ENCODE measurements at places on chromosomes 11 and 22.

- DNase-seq: no peak
These were observed 33.7 kb downstream of the APLP2 start for GRCh38 chr11:130103296-130103814.

GRCh38 chr11:8110396-8110795, 29.4 kb downstream of the TUB start:
- no peak for DNase-seq

- peak; percentile 72 for DNase-seq
These were observed 62.6 kb upstream of the PTPRJ start for GRCh38 chr11:47917599-47918369.

DNA sequence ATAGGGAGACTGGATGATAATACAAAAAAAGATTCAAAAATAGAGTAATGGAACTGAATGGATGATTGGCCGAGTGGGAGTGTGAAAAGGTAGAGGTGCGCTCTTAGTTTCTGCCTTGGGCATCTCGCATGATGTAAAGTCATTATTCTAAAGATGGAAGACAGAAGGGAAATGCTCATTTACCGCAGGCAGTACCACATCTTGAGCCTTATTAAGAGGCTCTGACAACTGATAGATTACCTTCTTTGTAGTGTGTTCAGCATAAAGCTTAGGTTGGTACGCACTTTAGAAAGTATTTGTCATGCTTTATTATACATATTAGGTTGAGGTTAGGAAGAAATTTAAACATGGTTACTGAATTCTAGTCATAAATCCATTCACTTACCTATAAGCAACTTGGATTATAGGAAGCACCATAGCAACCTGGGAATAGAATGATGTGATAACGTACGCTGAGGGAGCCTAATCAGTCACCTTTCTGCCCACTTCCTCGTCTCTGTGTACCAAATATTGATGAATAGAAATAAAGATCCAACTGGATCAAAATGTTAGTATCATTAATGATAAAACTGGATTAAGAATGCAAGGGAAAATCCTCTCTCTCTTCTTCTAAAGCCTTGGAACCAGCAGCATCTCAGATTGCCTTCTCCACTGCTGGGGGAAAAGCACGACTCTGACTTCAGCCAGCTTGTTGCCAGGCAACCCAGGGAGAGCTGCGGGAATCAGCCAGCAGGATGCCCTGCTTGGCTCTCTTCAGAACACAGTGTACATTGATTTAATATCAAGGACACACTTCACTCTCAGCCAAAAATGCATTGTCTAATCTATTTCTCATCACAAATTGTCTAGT, 29.0 kb upstream of the VWA5A start:
- DNase-seq: no peak

DNA sequence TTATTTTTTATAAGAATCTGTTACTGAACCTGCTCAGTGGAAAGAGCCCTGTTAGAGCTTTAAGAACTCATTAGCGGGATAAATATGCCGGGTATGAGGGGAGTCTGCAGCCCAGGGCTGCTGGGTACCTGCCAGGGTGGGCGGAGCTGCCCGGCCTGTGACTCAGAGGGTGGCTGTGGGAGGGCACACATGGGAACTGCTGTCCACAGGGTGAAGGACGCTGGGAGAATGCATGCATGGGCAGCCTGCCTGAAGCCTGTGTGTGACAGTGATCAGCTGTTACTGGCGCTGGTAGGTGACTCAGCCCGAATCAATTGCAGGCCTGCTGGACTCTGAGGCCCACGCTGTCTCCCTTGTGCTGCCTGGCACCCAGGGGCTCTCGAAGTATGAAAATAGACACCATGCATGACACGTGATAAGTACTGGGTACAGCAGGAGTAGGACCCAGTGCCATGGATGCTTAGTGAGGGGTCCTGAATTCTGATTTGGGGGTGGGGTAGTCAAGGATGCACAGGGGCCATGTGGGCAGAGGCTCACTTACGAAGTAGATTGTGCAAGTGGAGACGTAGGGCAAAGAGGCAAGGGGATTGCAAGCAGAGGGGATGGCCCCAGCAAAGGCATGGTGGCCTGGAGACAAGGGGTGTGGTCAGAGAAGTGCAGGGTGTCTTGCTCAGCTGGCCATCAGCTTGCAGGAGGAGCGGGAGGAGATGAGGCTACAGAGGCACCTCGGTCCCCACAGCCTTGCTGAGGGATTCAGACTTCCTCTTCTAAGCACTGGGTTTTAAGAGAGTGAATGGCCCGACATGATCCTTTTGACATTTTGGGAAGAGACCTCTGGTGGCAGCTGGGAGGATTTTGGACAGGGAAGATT, 36.5 kb downstream of the GRIK4 start:
- peak; percentile 81 for DNase-seq

DNA sequence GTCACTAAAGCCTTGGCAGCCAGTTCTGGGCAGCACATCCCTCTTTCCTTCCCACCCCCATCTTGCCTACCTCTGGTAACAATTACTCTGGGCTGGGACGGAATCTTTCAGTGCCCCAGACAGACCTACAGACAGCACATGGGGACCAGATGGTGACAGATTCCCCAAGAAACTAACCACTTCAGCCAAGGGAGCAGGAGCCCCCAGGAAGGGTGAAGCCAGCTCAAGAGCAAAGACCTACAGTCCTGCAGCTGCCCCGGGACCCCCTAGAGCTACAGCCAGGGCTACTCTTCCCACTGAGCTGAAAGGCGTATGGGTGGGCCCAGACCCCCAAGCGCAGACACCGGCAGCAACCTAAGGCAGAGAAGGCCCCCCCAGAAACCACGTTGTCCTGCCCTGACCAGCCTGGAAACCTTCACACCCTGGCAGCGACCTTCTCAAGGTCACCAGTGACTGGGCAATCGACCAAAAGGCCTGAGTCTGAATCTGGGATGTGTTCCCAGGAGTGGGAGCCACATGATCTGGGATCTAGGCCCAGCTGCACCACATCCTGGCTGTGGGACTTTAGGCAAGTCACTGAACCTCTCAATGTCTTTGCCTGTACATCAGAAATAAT, 65.8 kb downstream of the LRRC32 start:
- peak; percentile 65 for DNase-seq

- no peak for DNase-seq
These were observed 87.4 kb upstream of the CHORDC1 start for GRCh38 chr11:90310210-90310609.

DNA sequence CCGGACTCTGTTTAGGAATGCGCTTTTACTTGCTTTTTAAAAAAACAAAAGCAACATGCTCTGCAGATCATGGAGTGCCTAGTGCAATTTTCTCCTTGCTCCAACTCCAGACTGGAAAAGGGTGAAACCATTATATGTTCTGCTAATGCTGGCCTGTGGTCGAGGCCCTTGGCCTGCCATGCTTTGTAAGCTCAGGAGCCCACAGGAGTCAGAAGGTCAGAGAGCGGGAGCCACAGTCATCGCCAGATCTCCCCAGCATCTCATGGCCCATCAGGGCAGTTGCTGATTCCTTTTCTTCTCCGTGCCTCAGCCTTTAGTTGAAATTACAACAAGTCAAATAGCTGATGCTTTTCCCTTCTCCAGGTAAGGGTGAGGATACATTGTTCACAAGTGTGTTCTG, 80.3 kb downstream of the DDIAS start:
- no peak for DNase-seq

GRCh38 chr11:75653532-75653931, 15.3 kb downstream of the MAP6 start:
- DNase-seq: no peak

DNA sequence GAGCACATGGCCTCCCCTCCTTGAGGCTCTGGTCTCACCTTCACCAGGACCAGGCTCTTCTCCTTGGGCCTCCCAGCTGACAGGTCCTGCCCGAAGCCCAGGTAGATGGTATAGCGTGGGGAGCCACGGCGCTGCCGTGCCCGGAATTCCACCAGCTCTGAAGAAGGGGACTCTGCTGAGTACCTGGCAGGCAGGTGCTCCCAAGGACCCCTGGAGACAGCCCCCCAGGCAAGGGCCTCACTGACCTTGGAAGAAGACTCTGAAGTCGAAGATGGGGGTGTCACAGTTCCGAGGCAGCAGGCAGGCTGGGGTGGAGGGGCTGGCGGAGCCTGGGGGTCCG, 2.8 kb downstream of the IRF7 start:
- no peak for DNase-seq

- peak; percentile 64 for DNase-seq
These were observed 19.8 kb upstream of the GNB1L start for GRCh38 chr22:19874307-19875060.

GRCh38 chr22:23925020-23925606, 30.9 kb downstream of the MIF start:
- DNase-seq: no peak

DNA sequence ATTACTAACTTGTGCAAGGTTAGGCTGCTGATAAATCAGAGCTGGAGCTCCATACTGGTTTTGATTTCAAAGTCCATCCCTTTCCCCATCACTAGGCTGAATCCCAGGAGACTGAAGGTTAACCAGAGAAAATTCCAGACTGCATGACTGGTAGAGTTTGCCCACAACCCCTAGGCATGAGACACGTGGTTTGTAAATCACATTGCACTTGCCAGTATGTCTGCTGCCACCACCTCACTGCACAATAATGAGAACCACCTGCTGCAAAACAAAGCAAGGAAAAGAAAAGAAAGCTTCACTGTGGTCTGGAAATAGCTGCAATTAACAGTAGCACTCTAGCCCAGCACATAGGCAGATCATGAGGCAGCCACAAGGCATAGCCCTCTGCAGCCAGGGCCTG, 67.6 kb upstream of the NTM start:
- no peak for DNase-seq

DNA sequence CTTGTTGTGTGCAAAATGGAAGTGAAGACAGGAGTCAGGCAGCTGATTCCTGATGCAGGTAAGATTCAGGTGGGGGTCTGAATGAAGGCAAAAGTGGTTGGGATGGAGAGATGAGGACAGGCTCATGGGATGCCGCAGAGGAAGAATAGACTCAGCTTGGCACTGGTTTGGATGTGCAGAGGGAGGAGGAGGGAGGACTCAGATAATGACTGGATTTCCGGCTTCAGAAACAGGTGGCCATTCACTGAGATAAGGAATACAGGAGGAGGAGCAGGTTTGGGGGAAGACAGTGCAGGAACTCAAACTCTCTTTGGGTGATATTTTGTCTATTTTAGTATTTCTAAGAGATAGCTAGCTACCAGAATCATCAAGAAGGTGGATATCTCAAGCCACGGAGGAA, 19.2 kb downstream of the RASSF10 start:
- no peak for DNase-seq

- peak; percentile 65 for DNase-seq
These were observed 104.6 kb downstream of the SIK3 start for GRCh38 chr11:116993599-116993998.

GRCh38 chr11:112762707-112763090, 198.5 kb upstream of the NCAM1 start:
- DNase-seq: no peak

- no peak for DNase-seq
These were observed 19.3 kb downstream of the SYN3 start for GRCh38 chr22:33038836-33039235.

DNA sequence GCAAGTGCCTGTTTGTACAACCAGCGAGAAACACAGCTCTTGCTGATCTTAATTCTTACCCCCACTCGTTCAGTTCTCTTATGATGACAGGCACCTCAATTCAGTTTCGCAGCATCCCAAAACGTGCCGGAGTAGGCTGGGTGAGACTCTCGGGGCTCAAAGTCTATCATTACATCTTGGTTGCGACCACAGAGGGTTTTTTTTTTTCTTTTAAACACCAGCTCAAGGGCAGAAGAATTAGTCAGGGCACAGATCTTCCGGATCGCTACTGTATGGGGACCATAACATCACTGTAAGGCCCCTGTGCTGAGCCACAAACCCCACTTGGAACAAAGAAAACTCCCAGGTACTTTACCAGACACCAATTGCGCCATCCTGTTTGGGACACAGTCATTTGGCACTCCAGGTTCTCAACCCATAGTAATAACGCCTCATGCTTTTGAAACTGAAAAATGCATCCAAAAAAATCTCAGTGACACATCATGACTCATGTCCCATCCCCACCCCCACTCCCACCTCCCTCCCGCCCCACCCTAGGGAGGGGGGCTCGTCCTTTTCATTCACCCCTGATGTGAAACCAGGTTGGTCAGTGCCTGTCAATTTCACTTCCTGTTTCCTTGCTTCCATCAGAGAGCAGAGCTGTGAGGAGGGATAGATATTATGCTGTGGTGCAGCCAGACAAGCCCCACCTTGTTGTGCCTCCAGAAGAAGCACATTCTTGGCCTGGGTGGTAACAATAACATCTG, 41.0 kb upstream of the CD5 start:
- DNase-seq: no peak

GRCh38 chr11:120404495-120404894, 68.3 kb downstream of the ARHGEF12 start:
- DNase-seq: no peak

DNA sequence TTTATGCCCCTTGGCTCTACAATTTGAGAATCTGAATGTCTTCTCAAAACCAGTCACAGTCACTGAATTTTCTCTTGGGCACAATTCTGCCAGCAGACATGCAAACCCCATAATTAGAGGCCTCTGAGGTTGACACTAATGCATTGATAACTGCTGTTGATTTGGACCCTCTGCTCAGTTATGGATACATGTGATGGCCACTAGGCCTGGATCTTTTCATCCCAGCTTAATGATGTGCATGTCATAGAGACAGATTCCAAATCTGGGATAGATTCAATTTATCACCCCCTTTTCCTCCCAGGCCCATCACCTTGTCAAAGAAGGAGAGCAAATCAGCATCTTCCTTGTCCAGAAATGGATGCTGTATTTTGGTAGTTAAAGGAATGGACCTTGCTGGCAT, 92.2 kb downstream of the C11orf91 start:
- DNase-seq: no peak

DNA sequence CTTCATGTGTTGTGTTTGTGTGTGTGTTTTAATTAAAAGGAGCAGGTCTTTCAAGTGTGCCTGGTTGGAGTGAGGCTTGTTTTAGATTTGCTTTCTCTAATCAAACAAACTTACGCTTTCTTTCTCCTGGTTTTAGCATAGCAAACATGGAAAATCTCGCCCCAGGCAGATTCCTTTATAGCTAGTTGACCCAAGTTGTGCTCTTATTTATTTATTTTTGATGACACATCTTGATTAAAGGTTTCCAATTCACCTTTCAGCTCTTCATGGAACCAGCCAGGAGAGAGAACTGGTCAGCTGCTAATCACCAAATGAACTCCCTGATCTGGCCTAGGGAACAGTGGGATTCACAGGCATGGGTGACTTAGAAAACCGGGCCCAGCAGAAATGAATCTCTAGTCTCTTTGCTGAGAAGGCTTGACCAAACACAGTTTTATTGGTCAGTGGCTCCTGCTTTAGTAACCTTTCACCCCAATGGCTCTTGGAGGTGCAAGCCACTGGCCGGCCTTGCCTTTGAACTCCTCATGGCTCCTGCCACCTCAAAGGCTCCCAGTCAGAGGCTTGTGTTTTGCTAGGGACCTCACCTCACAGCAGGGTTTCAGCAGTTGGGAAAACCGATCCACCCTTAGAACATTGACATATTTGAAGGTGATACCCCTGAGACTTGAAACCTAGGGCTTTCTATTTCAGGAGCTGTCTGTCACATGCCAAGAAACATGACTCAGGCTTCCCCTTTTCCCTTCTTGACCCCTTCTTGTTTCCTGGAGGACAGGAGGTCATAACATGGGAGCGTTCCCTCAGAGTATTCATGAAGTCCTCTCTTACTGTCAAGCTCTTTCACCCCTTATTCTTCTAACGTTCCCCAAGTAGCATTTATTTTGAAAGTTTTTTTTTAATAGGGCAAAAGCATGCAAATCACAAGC, 48.8 kb downstream of the EXT2 start:
- no peak for DNase-seq

Data from left forelimb (tissue), 1 donor.